CD8-positive, alpha-beta memory T cell (primary cell): ENCODE measurements at places on chromosomes 6 and 20.

DNA sequence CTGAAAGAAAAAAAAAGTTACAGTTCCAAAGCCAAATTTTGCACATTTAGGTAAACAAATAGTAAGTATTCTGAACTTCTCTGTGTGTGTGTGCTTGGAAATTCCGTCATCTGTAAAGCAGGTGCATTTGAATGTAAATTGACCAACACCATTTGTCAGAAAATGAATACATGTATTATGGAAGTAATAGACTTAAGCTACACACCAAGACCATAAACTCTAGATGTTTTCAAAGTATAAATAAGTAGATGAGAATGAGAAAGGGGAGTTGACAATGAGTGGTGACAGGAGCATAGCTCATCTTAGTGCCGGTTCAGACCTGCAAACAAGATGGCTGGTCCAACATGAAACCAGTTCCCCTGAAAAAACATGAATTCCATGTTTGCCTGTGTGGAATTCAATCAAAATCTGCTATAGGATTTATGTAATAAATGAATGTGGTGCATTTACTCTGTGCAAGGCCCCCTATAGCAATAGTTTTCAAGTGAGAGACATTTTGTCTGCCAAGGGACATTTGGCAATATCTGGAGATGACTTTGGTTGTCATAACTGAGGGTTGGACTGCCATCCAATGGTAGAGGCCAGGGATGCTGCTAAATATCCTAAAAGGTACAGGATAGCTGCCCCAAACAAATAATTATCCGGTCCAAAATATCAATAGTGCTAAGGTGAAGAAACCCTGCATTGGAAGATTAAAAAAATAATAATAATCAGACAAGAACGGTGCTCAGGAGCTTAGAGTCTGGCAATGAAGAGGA is 11.0 kb upstream of the FILIP1 start:
- no peak for DNase-seq

DNA sequence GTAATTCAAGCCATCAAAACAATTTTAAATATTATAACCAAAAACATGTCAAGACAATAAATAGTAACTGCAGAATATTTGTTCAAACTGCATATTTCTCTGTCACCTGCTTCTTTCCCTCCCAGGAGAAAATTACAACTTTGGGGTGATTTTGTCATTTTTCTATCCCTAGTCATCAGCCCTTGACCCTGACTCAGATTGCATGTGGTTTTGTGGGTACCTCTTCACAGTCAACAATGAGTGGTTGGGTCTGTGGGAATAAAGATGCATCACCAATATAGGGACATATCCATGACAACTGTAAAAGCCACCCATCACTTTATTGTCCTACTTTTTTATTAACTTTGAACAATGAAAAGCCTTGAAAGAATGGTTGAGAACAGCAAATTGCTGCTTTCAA is 7.3 kb downstream of the COL10A1 start:
- DNase-seq: no peak

GRCh38 chr20:19823216-19823615 is 65.2 kb downstream of the RIN2 start:
- no peak for DNase-seq

GRCh38 chr6:44256775-44257024 is 628 bp downstream of the SLC35B2 start:
- no peak for DNase-seq

DNA sequence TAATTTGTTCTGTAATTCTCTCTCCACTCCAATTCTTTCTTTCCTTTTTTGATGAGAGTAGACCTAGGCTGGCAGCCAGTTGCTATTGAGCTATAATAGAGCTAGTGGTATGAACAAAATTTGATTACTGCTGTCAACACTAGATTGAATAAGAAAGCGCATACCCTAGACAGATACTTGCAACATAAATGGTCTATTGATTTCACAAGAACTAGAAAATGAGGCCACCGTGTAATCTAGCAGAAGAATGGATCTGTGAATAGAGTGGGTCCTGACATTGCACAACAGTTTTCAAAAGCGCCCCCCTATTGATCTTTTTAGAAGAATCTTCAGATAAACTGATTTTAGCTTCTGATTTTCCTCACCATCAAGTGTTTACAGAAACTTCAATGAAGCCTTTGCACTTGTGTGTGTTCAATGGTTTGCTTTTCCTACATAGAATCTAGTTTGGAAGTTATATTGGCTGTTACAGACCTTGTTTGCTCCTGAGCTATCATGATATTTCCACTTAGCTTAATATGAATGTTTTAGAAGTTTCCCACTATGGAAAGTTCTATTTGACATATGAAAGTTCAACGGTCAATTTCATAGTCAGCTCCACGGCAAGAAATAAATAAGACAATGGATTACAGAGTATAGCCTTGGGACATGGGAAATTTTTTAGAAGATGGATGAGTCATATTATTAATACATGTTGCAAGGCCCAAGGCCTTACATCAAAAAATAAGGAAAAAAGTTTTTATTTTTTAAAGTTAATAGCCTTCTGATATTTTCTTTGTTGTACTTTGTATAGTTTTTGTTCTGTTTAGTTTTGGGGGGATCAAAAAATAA is 55.6 kb downstream of the UTRN start:
- DNase-seq: no peak
